ENCODE measurements at places on chromosomes 2 and 18. TPM values are rescaled to one million over a fixed set of nuclear protein-coding genes. Genes with fewer than 3 reads are reported as not detected.
A peak's percentile ranks its signal among the peaks of the same experiment; 100 is the strongest.

DNA sequence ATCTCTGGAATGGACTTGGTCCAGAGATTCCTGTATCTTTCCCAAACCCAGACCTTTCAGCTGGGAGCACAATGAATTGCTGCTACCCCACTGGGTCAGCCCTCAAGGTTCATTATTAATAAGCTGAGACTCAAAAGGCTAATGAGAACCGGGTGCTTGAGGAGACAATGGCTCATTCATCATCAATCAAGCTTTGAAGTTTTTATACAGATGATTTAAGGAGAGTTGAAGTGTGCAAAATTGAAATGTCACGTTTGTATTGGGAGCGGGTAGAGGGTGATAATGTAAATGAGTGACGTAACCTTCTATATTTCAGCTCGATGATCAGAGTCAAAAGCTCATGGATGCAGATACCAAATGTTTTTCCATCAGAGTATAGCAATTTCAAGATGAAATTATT, 744.9 kb downstream of the ERBB4 start:
- H3K4me3 ChIP-seq = no peak overlapping the region
- no peaks in the 10 kb centered on the region for H3K36me3 ChIP-seq
- no peaks in the 10 kb centered on the region for H3K27me3 ChIP-seq

- H3K4me3 ChIP-seq = no peak overlapping the region
- H3K27ac ChIP-seq = no peak overlapping the region
- peaks cover 29% of the 10 kb centered on the region for H3K36me3 ChIP-seq
Observed at GRCh38 chr2:160820691-160821090, 327.1 kb upstream of the RBMS1 start.

The DPP4 gene
- 8.2 TPM for total RNA-seq

DNA sequence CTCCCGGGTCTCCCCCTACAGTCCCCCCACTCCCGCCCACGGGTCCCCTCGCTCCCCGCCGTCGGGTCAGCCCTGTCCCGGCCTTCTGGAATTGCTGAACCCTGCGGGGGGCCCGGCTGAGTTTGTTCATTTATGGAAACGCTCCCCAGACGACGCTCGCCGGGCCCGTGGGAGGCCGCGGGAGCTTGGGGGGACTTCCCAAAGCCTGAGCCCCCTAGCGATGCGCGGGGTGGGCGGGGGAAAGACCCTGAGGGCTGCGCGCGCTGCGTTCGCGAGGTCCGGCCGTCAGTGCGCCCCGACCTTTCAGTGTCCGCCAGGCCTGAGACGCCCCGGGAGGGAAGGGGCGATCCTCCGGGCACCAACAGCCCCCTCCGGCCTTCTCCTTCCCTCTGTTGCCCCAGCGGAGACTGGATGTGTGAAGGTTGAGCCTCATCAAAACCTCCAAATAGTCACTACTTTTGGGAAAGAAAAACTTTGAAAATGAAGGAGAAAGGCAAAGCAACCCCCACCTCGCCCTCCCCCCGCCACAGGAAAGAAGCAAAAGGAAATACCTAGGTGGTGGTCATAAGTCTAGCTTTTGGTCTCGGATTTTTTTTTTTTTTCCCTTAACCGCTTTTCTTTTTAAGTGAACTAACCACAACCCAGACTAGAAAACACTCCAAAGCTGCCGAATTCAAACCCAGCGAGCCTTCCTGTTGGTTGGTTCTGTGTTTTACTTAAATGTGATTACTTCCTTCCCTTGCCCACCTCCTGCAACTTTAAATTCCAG, 509 bp upstream of the CYS1 start:
- H3K27ac ChIP-seq = no peak overlapping the region
- no peaks in the 10 kb centered on the region for H3K36me3 ChIP-seq
- H3K4me1 ChIP-seq = peaks cover 15% of the 10 kb centered on the region
- H3K27me3 ChIP-seq = peaks cover 88% of the 10 kb centered on the region

DNA sequence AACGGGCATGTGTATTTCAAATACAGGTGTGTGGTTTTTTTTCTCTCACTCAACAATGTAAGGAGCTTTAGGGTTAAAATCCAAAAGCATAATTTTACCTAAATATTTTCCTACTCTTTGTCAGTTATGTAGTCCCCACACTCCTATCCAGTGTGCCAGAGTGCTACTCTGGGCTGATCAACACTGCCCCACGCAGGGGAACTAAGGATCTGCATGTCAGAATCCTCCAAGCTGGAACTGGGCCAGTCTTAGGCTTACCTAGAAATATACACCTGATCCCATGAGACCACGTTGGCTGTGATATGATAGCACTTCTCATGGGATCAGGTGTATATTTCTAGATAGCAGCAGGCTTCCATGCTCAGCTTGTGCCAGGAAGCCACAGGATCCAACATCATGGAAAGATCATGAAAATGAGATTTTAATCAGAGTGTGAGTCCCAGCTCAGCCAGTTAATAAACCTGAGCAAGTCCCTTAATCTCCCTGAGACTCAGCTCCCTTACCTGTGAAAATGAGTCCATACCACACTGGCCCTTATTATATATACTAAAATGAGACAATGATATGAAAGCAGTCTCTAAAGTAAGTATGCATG, 29.7 kb downstream of the CCDC141 start:
- no peaks in the 10 kb centered on the region for H3K4me1 ChIP-seq
- no peak for DNase-seq
- H3K36me3 ChIP-seq = no peaks in the 10 kb centered on the region
- no peak overlapping the region for H3K27ac ChIP-seq
- no peak overlapping the region for H3K4me3 ChIP-seq

- H3K4me1 ChIP-seq = peaks cover 11% of the 10 kb centered on the region
- H3K4me3 ChIP-seq = no peak overlapping the region
- no peaks in the 10 kb centered on the region for H3K36me3 ChIP-seq
- H3K27ac ChIP-seq = peak overlapping the region; percentile 37
Observed at GRCh38 chr2:227466887-227467600, 4.9 kb upstream of the AGFG1 start.

DNA sequence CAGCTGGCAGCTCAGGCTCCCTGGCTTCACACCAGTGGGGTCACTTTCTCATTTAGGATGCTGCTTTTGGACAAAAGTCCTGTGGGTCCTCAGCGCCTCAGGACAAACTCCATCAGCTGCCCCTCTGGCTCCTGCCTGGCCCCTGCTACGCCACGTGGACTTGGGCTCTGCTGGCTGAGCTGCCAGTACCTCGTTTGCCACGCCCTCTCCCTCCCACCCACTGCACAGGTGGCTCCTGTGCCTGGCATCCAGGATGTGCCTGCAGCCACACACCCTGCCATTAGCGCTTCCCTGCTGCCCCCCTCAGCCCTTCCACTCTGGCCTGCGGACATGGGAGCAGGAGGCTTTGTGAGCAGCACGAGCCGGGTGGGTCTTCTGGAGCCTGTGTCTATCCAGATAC, 118.9 kb downstream of the ZNF236 start:
- H3K27me3 ChIP-seq = no peaks in the 10 kb centered on the region
- H3K4me3 ChIP-seq = no peak overlapping the region
- H3K36me3 ChIP-seq = peaks cover 37% of the 10 kb centered on the region
- H3K4me1 ChIP-seq = peaks cover 3% of the 10 kb centered on the region

GRCh38 chr2:15852811-15853210, 87.5 kb upstream of the MYCN start:
- H3K4me1 ChIP-seq = no peaks in the 10 kb centered on the region
- H3K4me3 ChIP-seq = no peak overlapping the region
- no peak for DNase-seq

The GKN1 gene
- not detected for total RNA-seq

The EFR3B gene
- total RNA-seq = 15.4 TPM

DNA sequence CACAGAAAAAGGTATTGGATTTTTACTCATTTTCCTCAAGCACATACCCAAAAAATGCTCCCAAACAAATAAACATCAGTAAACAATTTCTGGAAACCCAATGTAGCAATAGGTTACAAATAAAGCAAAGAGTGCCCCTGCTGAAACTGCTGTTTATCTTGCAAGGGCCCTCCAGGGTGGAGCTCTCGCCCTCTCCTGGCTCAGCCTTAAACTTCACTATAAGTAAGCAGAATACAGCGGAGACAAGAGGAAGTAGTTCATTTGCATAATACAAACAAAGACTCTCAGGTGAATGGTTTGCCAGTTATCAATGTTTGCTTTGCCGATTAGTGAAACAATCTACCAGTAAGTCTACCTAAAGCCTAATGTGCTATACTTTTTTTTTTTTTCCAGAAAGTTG, 437.6 kb downstream of the DLGAP1 start:
- no peaks in the 10 kb centered on the region for H3K27me3 ChIP-seq
- H3K27ac ChIP-seq = no peak overlapping the region
- no peak overlapping the region for H3K4me3 ChIP-seq
- H3K36me3 ChIP-seq = no peaks in the 10 kb centered on the region

- no peak overlapping the region for H3K27ac ChIP-seq
- no peak for DNase-seq
- peaks cover 2% of the 10 kb centered on the region for H3K4me1 ChIP-seq
- no peak overlapping the region for H3K4me3 ChIP-seq
- peaks cover 3% of the 10 kb centered on the region for H3K36me3 ChIP-seq
Observed at GRCh38 chr2:239951129-239951734, 73.9 kb downstream of the NDUFA10 start.

- H3K27me3 ChIP-seq = no peaks in the 10 kb centered on the region
- peaks cover 3% of the 10 kb centered on the region for H3K36me3 ChIP-seq
- peak overlapping the region; percentile 88 for H3K27ac ChIP-seq
- no peak overlapping the region for H3K4me3 ChIP-seq
- no peak for DNase-seq
Observed at GRCh38 chr2:223214394-223215253, 162.6 kb downstream of the KCNE4 start.

DNA sequence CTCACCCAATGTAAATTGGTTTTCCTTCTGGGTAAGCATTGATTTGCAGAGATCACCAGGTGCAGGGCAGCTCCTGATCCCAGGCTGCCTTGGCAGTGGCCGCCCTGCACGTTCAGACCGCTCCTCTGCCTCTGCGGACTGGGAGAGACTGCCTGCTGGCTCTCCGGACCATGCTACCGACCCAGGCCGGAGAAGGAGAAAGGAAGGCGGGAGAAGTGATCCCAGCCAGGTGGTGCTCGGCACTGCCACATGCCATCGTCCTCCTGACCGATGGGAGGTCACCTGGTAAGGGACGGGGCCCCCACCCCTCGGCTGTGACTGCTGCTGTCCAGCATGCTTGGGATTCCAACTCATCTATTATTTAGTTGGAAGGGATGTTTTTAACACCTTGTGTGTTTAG, 108.1 kb upstream of the POU3F3 start:
- peaks cover 80% of the 10 kb centered on the region for H3K27me3 ChIP-seq
- DNase-seq = no peak
- no peaks in the 10 kb centered on the region for H3K36me3 ChIP-seq
- H3K4me3 ChIP-seq = no peak overlapping the region

DNA sequence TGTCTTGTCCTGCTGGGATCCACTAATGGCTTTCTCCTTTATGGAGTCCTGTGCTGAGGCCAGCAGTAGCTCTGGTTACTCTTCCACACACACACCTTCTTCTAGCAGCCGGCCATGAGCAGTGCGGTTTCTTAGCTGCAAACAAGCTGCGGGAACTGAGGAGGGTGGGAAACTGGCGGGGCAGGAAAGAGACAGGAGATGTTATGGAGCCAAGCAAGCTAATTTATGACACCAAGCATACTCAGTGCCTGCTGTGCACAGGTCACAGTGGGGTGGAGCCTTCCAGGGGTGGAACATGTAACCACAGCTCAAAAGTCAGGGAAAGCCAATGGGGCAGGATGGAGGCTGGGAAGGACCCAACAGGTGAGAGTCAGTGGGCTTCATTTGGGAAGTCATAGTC, 180.8 kb downstream of the FAM210A start:
- no peak overlapping the region for H3K4me3 ChIP-seq
- DNase-seq = no peak
- H3K27me3 ChIP-seq = no peaks in the 10 kb centered on the region
- H3K4me1 ChIP-seq = peaks cover 14% of the 10 kb centered on the region
- no peak overlapping the region for H3K27ac ChIP-seq
- no peaks in the 10 kb centered on the region for H3K36me3 ChIP-seq

The RAB6C gene
- 0.16 TPM for total RNA-seq

- peaks cover 9% of the 10 kb centered on the region for H3K27me3 ChIP-seq
- DNase-seq = no peak
- H3K4me3 ChIP-seq = no peak overlapping the region
- no peak overlapping the region for H3K27ac ChIP-seq
- H3K4me1 ChIP-seq = peaks cover 49% of the 10 kb centered on the region
Observed at GRCh38 chr18:9872823-9873222, 12.9 kb upstream of the TXNDC2 start.

DNA sequence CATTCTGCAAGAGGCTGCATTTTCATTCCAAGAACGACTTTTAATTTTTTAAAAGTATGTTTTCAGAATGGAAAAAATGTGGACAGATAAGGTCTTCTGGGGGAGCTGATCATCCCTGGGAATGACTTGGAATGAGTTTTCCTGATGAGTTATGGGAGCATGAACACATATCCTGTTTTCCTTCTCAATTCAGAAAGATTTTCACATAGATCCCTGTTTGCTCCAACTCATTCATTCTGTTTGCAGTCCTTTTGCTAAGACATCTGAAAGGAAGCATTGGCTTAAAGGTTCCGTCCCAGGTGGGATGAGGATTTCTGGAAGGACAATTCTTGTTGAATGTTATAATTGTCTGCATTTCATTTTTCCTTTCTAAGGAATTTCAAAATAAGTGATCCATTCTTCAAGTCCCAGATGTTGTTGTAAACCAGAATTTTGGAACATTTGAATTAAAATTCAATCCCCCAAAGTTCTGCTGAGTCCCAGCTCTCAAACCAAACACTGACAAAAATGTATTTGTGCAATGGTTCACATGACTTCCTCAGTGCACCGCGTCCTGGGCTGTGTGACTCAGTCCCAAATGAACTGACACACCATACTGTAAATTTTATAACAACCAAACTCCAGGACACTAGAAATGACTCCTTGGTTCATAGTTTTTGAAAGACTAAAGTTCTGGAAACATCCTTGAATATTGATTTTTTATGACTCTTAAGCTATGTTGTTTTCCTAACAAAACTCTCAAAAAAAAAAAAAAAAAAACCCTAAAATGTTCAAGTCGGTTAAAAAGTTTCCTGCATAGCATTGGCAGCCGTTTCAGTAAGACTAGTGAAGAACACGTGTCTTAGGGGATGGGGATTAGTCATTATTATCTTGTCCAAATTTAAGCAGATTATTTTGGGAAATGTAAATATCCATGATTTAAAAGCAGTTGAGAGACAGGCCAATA, 281.8 kb upstream of the TCF4 start:
- no peak for DNase-seq
- no peak overlapping the region for H3K27ac ChIP-seq
- H3K36me3 ChIP-seq = no peaks in the 10 kb centered on the region
- H3K27me3 ChIP-seq = no peaks in the 10 kb centered on the region

- DNase-seq = no peak
- no peak overlapping the region for H3K4me3 ChIP-seq
- no peaks in the 10 kb centered on the region for H3K27me3 ChIP-seq
- H3K27ac ChIP-seq = peak overlapping the region; percentile 11
Observed at GRCh38 chr2:73838889-73839534, 10.3 kb downstream of the STAMBP start.

DNA sequence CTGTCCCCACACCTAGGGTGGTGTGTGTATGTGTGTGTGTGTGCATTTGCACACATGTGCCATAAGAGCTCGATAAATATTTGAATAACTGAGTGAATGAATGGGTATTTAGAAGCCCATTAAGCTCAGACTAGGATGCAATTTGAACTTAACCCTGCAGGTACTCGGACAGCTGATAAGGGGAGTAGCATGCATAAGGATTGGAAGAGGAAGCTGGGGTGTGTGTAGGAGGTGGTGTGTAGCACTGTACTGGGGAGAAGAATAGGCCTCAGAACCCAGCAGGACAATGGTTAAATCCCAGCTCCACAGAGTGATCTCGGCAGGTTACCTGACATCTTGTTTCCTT, 1.8 kb upstream of the KCNF1 start:
- H3K27ac ChIP-seq = no peak overlapping the region
- H3K27me3 ChIP-seq = peaks cover 50% of the 10 kb centered on the region
- no peaks in the 10 kb centered on the region for H3K4me1 ChIP-seq
- DNase-seq = no peak
- no peaks in the 10 kb centered on the region for H3K36me3 ChIP-seq

The FAP gene
- 47.1 TPM for total RNA-seq

- H3K4me3 ChIP-seq = no peak overlapping the region
- peak overlapping the region; percentile 71 for H3K27ac ChIP-seq
- no peaks in the 10 kb centered on the region for H3K36me3 ChIP-seq
- DNase-seq = no peak
Observed at GRCh38 chr2:207483477-207483876, 46.3 kb upstream of the CREB1 start.

The IL18R1 gene
- 0.71 TPM for total RNA-seq

Data from mesothelial cell of epicardium (in vitro differentiated cells).